ENCODE measurements at places on chromosomes 13 and 19.

- no peak for DNase-seq
Observed at GRCh38 chr13:99255271-99255670, 2.9 kb downstream of the GPR18 start.

- DNase-seq, result no peak
Observed at GRCh38 chr13:50387051-50387581, 371.9 kb downstream of the KCNRG start.

DNA sequence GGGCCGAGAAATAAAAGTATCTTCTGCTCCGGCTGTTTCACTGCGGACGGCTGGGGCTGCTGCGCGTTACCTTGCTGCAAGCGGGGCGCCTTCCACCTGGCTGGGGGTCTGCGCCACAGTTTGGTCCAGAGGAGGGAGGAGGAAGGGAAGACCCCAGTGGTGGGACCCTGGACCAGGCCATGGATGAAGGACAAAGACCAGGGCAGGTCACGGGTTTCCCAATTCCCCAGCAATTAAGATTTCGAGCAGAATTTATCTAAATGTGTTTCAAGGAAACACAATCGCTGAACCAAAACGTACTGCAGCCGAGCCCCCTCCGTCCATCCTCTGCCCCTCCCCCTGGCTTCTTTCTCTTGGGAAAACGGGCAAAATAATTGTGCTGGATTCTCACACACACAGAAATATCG is 2.9 kb downstream of the SOX1 start:
- no peak for DNase-seq

GRCh38 chr13:113280126-113280525 is 16.9 kb upstream of the LAMP1 start:
- no peak for DNase-seq

DNA sequence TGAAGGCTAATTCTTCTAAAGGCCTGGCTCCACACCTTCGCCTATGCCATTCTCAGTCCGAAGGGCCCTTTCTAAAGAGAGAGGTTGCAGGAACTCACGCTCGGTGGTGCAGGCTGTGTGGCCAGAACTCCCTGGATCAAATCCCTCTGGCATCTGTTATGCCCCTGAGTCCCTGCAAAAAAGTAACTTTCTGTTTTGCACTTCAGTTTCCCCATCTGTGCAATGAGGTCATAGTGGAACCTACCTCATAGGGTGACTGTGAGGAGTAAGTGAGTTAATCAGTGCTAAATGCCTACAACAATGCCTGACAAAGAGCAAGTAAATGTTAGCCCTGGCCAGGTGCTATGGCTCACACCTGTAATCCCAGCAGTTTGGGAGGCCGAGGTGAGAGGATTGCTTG is 7.3 kb downstream of the IGSF23 start:
- no peak for DNase-seq

- no peak for DNase-seq
Observed at GRCh38 chr13:31331068-31331467, 131.3 kb downstream of the B3GLCT start.

DNA sequence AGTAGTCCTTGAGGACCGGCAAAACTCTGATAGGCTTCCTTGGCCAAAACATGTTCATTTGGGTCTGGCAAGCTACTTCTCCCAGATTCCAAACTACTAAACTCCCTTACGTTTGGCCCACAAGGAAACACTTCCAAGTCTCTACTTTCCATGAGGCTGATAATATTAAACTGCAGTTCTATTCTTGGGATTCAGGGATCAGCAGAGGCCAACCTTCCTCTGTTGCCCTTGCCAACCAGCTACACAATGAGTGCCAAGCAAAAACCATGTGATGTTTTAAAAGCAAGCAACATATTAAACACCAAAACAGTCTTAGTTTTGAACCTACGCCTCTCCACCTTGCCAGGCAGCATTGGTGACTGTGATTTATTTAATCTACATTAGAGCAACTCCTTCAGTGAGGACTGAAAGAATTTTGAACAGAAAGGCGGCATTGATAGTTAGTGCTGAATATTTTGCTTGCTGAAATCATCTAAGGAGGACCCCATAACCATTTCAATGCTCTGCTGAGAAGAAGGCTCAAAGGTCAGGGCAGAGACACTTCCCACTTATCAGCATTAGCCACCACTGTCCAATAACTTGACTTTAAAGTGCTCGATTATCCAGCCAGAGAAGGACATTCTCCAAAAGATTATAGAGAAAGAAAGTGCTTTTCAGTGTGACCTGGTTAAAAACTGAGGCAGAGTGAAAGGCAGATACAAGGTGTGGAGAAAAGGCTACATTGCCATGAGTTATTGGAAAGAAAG is 287.1 kb downstream of the TBC1D4 start:
- DNase-seq, result no peak

DNA sequence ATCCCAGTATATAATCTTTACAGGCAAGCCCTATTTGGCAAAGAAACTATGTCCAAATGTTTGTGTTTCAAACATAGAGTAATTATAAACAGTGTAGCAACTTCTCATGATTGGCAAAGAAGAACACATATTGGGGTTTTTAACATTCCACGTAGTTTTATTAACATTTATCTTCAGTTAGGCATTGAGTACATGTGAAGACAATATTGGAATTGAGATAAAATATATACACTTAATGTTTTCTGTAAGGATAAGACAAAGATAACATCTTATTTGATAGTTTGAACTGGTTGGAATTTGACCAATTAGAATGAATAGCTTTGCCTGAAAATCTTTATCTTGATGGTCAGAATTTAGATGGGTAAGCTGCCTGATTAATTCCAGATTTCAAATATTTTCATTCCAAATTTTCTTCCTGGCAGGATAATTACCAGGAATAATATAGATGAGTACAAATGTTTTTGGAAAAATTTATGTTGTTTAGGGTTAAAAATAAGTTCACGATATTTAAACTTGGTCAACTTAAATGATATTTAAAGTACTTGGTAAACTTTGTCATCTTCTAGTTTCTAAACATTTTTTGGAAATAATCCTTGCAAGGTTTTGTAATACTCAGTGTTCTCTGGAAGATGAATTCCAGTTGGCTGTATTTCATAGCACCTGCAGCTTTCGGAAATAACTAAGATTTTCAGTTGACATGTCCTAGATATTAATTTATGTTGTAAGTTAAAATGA is 536.5 kb upstream of the SPRY2 start:
- no peak for DNase-seq

DNA sequence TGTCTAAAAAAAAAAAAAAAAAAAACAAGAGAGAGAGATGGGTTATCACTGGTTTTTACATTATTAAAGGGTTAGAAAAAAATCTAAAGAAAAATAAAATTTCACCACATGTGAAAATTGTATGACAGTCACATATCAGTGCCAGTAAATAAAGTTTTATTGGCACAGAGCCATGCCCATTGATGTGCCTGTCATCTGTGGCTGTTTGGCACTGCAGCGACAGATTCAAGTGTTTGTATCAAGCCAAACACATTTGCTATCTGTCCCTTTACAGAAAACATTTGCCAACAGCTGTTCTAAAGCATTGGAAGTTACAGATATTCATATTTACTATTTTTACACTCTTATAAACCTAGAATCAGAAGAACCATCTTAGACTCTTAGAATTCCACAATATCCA is 16.3 kb downstream of the FCHO1 start:
- no peak for DNase-seq

GRCh38 chr19:11924886-11925650 is at the start of gene ZNF700:
Gene ZNF700, plus strand, starts transcription at chr19:11925107. Its CDS starts 104 bp downstream, at chr19:11925211.
- DNase-seq, result peak; percentile 83

- DNase-seq, result no peak
Observed at GRCh38 chr13:40208517-40208916, 457.9 kb downstream of the FOXO1 start.

DNA sequence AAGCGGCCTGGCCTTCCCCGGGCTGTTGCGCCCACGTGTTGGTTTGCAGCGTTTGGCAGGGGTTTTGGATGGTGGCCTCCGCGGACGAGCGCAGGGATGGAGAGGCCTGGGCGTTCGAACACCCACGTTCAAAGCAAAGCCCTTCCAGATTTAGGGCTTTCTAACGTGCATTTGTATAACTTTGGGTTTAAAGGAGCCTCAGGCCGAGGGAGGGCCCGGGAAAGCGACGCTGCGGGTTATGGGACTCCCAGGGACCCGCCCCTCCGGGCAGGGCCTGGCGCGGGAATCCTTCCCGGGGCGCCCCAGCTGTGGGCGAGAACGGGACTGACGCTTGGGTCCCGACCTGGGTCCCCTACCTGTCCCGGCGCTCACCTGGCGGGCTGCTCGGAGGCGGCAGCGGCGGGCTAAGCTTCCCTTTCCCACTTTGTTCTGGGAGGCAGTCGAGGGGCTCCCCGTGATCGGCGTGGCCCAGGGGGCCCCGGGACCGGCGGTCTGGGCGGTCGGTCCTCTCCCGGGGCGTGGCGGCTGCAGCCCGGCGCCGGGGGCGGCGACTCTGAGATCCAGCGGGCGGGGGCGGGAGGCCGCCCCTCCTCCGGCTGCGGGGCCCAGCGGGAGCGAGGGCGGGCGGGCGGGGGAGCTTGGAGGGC is at the start of gene FBXO17:
FBXO17 (minus strand) TSS at position 529 of the 647 bp plus-strand sequence. CDS start 25,423 bp downstream, outside the sequence.
- DNase-seq, result no peak

DNA sequence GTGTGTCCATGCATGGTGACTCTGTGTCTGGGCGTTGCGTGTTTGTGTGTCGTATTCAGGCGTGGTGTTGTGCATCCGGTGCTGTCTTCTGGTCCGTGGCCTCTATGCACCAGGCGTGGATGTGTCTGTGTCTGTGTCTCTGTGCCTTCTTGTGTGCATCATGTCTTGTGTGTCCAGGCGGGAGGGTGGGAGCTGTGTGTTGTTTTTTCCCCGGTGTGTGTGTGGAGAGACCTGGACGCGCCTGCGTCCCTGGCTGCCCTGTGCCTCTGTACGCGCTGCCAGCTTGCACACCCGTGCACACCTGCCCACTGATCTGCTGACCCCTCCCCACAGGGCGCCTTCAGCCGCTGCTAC is 1.1 kb downstream of the PLK5 start:
- DNase-seq, result no peak

Measured in activated CD8-positive, alpha-beta memory T cell treated with anti-CD3 and anti-CD28 coated beads for 1 hour (primary cell).